ENCODE measurements at places on chromosomes 5 and 9.

DNA sequence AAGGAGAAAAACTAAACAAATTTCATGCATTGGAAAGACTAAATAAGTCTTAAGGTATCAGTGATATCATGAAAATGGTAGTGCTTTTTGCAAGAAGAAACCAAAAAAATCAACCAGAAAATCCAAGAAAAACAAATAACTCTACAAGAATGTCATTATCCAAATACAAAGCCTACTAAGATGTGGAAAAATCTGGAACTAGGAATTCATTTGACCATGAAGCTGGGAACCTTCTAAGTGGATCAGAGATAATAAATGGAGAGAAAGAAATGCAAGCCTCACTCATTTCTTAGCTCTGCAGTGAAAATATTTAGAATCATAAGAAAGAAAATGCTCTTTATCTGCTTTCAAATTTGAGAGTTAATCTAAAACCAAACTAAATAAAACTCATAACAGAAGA, 51.3 kb downstream of the RASEF start:
- peak; percentile 22 for DNase-seq

DNA sequence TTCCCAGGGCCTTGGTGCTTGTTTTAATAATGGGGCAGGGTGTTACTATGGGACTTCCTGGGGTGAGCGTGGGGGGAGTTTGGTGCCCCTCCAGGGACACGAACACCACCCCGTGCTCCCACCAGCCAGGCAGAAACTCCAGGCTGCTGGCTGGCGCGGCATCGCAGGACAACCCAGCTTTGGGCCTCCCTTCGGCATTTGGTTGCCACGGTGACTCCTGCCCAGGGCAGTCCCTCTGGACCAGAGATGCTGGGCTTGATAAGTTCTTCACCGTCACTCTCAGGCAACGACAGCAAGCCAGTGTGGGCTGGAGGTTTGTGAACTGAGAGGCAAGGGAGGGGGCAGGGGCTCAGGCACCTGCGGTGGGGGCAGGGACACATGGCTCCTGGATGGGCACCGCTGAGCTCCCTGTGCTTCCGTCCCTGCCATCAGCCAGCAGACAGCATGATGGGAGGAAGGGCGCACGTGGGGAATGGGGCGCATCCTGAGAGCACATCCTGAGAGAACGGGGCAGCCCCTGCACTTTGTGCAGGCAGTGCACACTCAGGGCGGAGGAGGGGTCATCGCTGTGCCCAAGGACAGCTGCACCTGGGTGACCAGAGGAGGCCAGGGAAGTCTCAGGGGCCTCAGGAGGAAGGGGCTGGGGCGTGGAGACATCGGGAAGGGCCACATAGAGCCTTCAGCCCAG, 116.4 kb downstream of the RXRA start:
- no peak for DNase-seq

DNA sequence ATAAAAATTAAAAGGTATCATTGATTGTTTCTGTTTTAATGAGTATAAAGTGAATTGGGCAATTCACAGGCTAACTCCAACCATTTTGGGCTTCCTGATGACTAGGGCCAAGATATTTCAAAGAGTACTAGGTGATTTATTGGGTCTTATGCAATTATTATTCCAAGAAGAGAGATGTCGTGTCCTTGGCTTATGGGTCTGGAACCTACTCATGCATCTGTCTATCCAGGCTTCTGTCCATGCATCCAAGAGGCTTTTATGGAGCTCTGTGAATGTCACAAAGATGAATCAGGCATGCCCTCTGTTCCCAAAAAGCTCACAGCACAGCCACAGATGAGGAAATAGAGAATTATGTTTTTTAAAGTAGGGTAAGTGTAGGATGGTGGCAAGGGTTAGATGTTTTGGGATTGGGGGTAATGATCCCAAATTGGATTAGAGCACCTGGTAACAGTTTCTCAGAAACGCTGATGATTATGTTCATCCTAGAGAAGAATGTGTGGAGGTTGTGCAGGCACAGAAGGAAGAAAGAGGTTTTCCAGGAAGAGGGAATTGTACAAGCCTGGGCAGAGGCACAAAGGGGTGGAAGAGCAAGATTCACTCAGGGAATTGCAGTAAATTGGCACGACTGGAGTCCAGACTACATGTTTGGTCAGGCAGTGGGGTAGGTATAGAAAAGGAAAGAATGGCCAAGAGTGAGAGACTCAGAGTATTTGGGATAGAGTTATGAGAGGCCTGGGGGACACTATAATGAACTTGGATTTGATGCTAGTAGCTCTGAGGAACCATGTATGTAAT, 83.0 kb upstream of the TNC start:
- DNase-seq, result peak; percentile 87

- DNase-seq, result no peak
Observed at GRCh38 chr9:1701113-1701512, 314.0 kb upstream of the SMARCA2 start.

DNA sequence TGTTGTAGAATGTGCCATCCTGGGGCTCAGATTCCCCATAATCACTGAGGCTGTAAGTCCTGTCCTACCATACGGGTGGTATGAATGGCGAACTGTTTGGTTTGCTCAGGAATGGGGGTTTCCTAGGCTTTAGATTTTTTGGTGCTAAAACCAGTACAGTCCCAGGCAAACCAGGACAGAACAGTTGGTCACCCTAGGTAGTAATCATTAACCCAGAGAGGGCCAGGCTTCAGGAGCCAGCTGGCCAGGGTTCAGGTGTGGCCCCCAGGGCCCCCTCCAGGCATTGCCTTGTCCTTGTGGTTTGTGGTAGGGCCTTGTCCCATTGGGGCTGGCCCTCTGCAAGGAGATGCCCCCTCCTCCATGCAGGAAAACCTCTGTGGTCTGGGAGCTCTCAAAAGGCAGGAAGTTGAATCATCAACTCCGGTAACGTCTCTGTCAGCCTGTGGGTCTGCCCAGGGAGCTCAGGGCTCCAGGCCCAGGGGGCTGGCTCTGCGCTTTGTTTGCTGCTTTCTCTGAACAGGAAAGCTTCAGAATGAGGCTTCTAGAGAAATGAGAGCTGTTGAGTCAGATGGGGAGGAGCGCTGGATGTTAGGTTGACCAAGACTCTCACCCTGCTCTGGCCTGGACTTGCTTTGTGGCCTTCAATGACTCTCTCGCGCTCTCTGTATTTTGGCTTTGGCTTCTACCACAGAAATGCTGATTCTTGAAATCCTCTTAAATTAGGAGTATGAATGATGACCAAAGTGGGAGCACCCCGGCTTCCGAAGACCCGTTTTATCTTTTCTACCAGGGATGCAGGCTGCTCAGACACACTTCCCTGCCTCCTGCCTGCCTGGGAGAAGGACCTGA, 22.2 kb upstream of the JADE2 start:
- DNase-seq, result peak; percentile 95

- no peak for DNase-seq
Observed at GRCh38 chr5:135163964-135164363, 129.9 kb upstream of the PITX1 start.

- no peak for DNase-seq
Observed at GRCh38 chr5:156126716-156127115, 200.2 kb upstream of the SGCD start.

- no peak for DNase-seq
Observed at GRCh38 chr9:86099701-86100364, 475 bp upstream of the GOLM1 start.

DNA sequence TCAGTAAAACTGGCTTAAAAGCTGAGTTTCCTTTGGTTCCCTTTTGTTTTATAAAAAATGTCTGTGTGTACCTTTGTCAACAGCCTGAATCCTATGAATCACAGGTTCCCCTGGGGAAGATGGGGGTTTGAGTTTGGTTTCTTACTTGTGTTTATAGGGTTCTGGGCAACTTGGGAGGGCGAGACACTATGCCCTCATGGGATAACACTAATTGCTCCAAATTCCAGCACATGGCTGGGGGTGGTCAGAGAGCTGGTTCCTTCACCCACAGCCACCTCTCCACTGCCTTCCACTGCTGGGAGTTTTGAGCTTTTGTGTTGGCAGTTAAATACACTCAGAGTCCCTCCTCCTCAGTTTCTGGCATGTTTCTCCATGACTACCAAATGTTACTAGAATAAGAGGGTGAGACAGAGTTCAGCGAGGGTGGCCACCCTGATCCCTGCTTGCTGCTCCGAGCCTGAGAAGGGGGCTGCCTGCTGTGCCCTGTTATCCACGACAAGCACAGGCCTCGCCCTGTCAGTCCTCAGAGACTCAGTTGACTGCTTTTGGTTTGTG, 83.0 kb upstream of the EPB41L4B start:
- DNase-seq, result no peak

DNA sequence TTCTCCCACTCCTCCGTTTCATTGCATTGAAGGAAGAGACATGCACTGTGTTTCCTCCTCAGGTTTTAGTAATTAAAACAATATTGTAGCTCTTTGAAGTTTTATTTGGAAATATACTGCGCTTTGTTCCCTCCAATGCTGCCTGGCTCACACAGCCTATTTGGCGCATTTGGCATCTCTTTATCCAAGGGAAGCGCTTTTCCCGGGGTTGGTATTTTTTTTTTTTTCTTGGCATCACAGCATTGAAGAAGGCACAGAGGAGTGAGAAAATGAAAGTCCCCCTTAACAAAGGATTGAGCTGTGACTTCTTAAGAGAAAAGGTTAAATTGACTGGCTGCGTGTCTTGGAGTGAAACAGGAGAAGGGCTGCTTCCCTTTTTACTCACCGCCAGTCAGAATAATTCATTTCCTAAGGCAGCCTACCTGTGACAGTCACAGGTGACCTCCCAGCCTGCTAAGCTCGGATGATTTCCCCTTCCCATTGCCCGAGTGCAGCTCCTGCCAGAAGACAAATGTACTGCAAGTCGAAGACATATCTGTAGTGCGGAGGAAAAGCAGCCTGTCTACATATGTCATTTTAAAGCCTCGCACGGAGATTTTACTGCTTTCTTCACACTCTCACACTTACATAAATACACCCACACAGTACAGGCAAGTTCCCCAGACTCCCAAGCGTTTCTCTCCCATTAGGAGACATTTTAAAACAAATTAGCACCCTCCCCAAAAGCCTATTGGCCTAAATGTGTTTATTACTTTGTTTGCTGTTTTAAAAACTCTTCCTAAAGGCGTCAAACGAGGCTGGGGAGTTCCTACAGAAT, 665.5 kb upstream of the ZNF608 start:
- DNase-seq, result no peak

- no peak for DNase-seq
Observed at GRCh38 chr9:93658184-93658925, 82.0 kb downstream of the PHF2 start.

- DNase-seq, result no peak
Observed at GRCh38 chr5:106923409-106923808, 747.3 kb downstream of the EFNA5 start.

GRCh38 chr5:81856948-81857928, 106.3 kb upstream of the SSBP2 start:
- DNase-seq, result no peak

DNA sequence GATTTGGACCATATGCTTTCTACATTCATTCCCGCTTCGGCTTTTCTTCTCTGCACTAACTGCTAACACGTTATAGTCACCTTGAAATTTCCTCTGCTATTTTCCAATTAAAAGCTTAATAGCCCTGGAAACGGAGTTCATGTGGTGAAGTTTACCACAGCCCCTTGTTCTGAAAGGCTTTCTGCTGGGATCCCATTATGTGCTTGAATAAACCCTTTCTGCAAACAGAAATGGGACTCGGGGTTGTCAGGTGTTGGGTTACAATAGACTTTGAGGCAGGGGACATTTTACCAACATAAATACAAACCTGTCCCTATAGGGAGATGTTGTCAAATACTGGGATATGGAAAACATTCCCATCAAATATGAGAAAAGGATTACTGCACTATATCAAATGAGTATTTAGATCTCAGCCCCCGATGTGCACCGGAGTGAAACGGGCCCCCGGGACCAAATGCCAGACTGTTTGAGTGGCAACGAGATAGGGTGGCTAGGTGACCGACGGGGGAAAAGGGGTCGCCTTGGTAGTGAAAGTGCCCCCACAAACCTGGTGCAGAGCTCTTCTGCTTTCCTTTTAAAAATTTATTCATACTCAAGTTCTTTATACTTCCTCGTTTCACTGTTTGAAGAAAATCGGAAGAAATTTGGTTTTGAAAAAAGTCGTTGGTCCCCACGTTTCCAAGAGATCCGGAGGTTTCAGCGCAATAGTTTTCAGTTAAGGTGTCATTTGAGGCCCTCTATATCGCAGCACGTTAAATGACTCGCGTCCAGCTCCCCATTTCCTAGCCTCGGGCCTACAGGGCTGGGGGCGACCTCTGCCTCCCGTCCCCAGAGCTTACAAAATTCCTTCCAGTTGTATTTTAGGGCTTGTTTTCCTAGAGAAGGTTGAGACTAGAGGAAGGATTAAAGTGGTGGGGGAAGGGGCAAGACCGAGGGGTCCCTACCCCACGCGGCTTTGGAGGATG, 2.1 kb upstream of the DMRT3 start:
- DNase-seq, result no peak
